Activated CD8-positive, alpha-beta memory T cell treated with anti-CD3 and anti-CD28 coated beads for 1 hour (primary cell): ENCODE measurements at places on chromosomes 2 and 18.

GRCh38 chr2:46147626-46148368 lies 149.4 kb upstream of the EPAS1 start:
- DNase-seq = no peak

GRCh38 chr2:233442028-233442310 lies 87.7 kb downstream of the DGKD start:
- no peak for DNase-seq

- no peak for DNase-seq
Observed at GRCh38 chr2:105950521-105951383, 206.0 kb downstream of the NCK2 start.

DNA sequence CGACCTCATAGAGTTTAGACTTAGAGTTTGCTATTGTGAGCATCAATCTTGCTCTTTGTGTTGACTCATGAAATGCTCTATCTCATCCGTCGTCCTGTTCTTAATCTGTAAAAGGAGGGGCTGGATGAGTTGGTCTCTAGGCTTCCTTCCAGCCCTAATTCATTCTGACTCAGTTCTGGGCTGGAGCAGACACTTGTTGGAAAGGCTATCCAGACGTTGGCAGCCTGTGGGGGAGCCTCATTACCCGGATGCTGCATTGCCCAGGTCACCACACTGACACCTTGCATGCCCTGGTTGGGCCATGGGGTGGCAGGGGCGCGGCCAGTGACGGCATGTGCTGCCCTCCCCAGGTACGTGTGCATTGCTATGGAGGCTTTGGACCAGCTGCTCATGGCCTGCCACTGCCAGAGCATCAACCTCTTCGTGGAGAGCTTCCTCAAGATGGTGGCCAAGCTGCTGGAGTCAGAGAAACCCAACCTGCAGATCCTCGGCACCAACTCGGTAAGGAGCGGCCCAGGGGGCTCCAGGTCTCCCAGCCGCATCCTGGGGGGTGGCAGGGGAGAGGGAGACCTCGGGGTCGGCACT lies 61.5 kb downstream of the EFR3B start:
- DNase-seq = no peak

- no peak for DNase-seq
Observed at GRCh38 chr2:8684878-8685696, 3.2 kb downstream of the ID2 start.

DNA sequence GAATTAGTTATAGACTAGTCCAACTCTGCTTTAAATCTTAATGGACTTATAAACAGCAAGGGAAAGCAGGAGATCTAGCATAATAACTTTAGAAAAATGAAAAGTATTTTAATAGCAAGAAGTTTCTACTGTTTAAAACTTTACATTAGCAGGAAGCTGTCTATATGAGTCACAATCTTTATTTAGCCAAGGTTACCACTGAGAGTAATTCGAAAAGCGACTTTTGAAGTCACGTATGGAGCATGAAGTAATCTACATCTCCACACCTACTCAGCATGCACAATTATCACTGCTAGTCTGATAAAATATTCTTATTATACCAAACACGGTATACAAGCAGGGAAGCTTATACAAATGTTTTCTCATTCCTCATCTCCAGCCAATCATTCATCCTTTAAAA lies 515.4 kb upstream of the SOX11 start:
- DNase-seq = no peak

- no peak for DNase-seq
Observed at GRCh38 chr18:48037481-48038271, 107.2 kb upstream of the SMAD2 start.

DNA sequence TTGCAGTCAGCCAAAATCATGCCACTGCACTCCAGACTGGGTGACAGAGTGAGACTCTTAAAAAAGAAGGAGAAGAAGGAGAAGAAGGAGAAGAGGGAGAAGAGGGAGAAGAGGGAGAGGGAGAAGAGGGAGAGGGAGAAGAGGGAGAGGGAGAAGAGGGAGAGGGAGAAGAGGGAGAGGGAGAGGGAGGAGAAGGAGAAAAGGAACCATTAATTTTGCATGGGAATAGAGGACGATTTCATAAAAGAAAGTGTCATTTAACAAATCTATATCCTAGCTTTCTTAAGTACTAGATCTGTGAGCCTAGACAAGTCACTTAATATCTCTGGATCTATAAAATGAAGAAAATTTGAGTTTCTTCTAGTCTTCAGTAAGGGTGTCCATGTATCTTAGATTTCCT lies 9.6 kb downstream of the NOL10 start:
- DNase-seq = no peak

DNA sequence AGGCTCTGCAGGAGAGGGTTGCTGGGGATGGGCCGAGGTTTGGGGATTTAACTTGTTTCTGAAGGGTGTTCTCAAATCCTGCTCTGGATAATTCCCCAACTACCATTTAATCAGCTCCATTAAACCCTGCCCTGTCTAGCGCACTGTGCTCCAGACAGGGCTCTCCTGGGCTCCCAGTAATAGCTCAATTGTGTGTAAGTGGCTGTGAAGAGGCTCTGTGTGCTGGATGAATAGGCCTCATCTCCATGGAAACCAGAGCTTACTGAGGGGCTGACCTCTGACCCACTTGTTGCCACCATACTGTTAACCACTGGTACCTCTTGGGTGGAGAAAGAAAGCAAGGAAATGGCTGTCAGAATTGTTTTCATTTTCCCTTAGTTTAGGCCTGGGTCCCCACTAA lies 92.9 kb downstream of the TGOLN2 start:
- DNase-seq = no peak

- no peak for DNase-seq
Observed at GRCh38 chr2:158120102-158120501, 18.4 kb downstream of the UPP2 start.

DNA sequence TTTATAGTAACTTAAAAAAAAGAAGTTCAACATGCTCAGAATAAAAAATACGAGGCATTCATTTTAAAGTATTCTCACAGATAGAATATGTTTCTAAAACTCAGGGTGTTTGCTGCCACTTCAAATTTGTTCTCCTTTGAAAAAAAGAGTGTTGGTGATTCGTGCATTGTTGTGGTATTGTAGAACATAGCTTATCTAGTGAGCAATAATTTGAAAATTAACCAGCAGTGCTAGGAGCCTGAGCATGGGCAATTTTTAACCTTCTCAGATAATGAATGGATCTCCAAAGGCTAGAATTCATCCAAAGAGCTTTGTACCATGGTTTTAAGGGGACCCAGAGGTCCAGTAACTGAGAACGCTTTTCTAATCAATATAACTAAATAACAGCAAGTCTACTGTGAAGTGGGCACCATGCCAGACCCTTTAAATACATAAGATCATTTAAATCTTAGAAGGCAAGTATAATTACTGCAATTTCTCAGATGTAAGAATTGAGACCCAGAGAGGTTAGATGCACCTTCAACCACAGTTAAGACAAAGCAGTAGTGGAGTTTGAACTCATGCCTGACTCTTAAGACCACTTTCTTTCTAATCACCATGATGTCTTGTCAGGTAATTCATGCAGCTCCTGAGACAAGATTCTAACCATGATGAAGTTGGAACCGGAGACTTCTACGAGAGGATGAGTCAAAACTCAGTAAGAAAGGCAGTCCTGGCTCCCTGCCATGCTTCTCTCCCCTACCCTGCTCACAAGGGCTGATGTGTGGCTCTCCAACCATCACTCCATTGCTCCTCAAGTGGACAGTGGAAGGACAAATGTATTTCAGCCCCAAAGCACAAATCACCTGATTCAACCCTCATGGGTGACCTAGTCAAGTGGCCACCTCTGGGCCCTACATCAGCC lies 3.4 kb downstream of the CYRIA start:
- no peak for DNase-seq

GRCh38 chr2:203583084-203583695 lies 48.1 kb upstream of the RAPH1 start:
- DNase-seq = no peak

DNA sequence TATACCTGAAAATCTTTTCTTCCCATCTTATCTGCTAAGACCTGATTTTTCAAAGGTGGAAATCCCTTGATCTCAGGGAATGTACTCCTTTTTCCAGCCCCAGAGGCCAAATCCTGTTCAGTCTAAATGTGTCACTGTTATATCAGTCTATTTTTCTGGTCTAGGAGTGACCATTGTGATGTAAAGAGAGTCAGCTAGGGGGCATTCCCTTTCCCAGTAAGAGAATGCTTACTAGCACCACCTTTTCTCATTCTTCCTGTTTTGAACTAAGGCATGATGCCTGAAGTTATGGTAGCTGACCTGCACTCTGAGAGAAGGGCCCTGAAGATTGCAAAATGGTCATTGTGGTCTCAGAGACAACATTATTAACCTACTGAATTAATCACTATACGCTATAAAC lies 124.1 kb upstream of the XIRP2 start:
- no peak for DNase-seq

DNA sequence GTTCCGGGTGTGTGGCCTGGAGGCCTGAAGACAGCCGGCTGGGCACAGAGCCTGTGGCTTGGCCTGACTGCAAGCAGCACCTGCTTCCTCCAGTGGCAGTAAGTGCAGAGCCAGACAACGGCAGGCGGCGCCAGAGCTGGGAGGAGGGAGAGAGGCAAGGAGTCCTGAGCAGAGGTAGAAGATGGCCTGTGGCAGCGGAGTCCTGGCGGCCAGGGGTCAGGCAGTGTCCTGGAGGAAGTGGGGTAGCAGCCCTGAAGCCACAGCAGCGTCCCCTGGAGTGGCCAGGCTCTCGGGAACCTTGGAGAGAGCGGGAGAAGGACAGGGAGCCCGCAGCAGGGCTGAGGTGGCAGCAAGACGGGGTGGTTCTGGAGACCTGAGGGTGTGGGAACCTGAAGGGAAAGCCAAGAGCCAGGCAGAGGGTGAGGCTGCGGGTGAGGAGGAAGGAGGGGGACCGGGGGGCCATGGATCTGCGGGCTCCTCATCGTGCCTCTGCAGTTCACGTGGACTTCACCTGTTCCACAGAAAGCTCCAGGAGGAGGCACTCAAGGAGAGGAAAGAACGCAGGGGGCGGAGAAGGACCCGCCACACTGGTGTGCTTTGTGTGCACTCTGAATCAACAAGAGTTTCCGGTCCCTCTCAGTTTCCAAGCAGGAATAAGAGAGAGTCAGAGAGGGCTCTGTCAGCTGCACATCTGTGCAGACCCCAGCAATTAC lies 85.9 kb downstream of the USP40 start:
- DNase-seq = no peak

GRCh38 chr18:36661999-36662398 lies 166.8 kb downstream of the TPGS2 start:
- DNase-seq = no peak

GRCh38 chr2:241703032-241703604 lies 1.3 kb downstream of the ING5 start:
- no peak for DNase-seq

DNA sequence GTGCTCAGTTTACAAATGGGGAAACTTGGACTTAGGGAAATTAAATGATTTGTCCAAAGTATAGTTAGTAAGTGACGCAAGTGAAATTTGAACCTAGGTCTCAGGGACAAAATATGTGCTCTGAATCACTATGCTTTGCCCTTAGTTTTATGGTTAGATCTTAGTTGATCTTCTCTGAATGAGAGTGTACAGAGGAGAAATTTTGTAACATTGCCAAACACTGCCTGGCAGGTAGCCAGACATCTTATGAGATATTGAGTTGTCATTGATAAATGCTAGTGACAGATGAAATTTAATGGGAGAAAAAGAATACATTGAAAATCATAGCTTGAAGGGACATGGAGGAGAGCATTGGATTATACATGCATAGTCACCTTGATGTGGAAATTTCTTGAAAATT lies 91.4 kb downstream of the GALNT1 start:
- no peak for DNase-seq

GRCh38 chr2:209908511-209908910 lies 93.9 kb upstream of the RPE start:
- no peak for DNase-seq

- no peak for DNase-seq
Observed at GRCh38 chr18:1308686-1309085, 404.0 kb downstream of the ADCYAP1 start.

- DNase-seq = no peak
Observed at GRCh38 chr2:144642856-144643255, 122.9 kb upstream of the ZEB2 start.

- no peak for DNase-seq
Observed at GRCh38 chr2:171673905-171674304, 13.4 kb upstream of the DYNC1I2 start.

DNA sequence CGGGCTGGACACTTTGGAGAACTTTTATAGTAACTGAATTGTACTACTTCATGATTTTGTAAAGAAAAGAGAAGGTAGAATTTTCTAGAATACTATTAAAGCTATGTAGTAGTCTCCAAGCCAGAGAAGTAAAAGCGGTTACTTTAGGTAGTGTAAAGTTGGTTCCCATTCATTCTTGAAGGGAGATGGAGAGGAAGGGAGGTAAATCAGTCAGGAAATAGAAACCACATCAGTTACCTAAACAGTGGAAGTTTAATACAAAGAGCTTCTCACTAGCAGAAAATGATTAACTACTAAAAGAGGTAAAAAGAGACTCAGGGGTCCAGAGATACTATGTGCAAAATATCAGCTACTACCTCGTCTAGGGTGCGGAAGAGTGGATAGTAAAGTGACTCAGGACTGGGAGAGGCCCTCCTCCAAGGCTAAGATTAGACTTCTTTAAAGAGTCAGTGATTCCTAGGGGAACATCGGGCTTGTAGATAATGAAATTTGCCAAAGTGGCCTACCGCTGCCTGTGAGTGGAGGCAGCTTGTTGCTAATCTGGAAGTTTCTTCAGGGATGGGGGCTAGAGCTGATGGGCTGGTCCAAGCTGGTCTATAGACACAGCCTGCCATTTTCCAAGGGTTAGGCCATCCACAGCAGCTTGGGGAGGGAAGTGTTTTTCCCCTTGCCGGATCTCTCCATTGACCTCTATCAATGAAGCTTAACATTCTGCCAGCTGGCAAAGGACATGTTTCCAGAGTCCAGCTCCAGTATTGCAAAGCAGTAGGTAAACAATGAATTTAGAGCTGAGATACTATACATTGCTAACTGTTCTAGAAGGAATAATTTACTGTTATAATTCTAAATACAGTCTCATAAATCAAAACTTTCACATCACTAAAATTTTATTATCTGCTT lies 246.4 kb upstream of the BOD1L2 start:
- no peak for DNase-seq

GRCh38 chr2:168427451-168427850 lies 28.6 kb upstream of the CERS6 start:
- DNase-seq = no peak

GRCh38 chr18:52394602-52395001 lies 54.6 kb downstream of the DCC start:
- no peak for DNase-seq

- no peak for DNase-seq
Observed at GRCh38 chr2:240731178-240731545, 39.5 kb downstream of the AQP12A start.

GRCh38 chr2:132670496-132671150 lies 618 bp upstream of the LYPD1 start:
- DNase-seq = no peak

- no peak for DNase-seq
Observed at GRCh38 chr2:174683392-174683759, 80.9 kb downstream of the CHRNA1 start.

- DNase-seq = no peak
Observed at GRCh38 chr18:63895190-63895589, 7.7 kb downstream of the SERPINB2 start.

GRCh38 chr2:184637781-184638180 lies 39.5 kb downstream of the ZNF804A start:
- no peak for DNase-seq
